Fibroblast of the aortic adventitia (primary cell): ENCODE measurements at places on chromosomes 7 and 10. TPM values are rescaled to one million over a fixed set of nuclear protein-coding genes. Genes with fewer than 3 reads are reported as not detected.

The NUP42 gene
- total RNA-seq = 13.4 and 27.6 TPM in 2 replicates

The ASB10 gene
- total RNA-seq = not detected in 2 replicates

The ASB13 gene
- total RNA-seq = 8.4 and 17.1 TPM in 2 replicates

The ZNF680 gene
- total RNA-seq = 14.6 and 20.4 TPM in 2 replicates

The GRID2IP gene
- total RNA-seq = not detected in 2 replicates

The EBF3 gene
- total RNA-seq = 5.2 and 14.7 TPM in 2 replicates
